Muscle of leg (tissue), 16 donors: ENCODE measurements at places on chromosomes 4 and X. TPM values are rescaled to one million over a fixed set of nuclear protein-coding genes. Genes with fewer than 3 reads are reported as not detected.

FRMD7 gene
- 1.3 TPM for total RNA-seq

ARHGAP6 gene
- 7.8 TPM for total RNA-seq

IBSP gene
- not detected for total RNA-seq

GALNTL6 gene
- 0.53 TPM for total RNA-seq

GRCh38 chr4:111501946-111502345, 643.3 kb upstream of the FAM241A start:
- peak; percentile 58 for DNase-seq

DNA sequence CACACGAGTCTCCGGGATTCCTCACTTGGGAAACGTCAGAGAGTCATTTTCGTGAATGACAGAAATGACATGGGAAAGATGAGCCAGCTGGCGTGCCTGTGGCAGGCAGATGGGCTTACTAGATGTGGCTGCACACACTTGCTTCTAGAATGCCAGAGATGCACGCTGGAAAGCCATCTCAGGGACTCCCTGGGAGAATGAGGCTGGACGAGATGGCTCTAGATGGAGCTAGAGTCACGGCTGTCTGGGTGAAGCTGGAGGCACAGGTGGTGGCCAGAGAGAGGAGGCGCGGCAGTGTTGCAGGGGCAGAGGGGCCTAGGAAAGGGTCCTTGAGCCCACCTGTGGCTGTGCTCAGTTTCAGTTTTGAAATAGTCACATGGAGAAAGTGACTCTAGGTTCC, 26.0 kb downstream of the TKTL1 start:
- DNase-seq = no peak

- DNase-seq = no peak
Observed at GRCh38 chr4:31291238-31291637, 571.1 kb downstream of the PCDH7 start.
